ENCODE measurements at places on chromosomes 3 and 15.

DNA sequence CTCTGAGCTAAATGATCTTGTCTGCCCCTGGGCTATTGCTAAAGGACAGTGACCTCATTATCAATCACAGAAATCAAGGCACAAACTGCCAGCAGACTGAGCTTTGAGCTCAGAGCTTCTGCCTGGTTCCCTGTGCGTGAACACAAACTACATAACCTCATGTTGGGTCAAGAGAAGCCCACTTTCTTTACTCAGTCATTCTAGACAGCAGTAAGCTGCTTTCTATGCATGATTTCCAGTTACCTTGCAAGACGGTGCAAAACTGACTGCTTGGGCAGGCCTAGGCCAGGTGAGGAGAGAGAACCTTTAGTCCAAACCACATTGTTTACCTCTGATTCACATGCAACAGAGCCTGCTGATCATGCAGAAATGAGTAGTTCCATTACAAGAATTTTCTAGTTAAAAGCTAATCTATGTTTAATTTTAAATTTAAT, 75.1 kb downstream of the ARRDC4 start:
- DNase-seq: no peak

DNA sequence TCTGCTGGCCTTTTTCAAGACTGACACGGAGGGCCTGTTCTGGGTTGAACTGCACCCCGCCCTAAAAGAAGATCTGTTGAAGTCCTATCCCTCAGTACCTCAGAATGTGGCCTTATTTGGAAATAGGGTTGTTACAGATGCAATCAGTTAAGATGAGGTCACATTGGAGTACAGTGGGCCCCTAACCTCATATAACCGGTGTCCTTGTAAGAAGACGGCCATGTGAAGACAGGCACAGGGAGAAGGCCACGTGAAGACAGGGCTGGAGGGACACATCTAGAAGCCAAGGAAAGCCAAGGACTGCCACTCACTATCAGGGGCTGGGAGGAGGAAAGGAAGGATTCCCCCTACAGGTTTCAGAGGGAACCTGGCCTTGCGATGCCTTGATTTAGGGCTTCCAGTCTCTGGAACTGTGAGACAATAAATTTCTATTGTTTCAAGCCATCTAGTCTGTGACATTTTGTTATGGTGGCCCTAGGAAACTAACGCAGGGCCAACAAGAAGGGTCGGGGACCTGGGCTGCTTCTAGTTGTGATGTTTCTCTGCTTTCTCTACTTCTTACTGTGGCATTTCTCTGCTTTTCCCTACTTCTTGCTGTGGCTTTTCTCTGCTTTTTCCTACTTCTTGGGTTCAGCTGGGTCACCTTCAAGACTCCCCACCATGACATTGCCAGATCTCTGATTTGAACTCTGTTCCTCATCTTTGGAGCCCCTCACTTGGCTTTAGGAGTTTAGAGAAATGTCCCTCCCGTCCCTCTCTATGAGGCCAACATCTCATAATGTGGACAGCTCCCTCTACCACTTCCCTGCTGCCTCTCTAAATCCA, 4.8 kb upstream of the CCDC174 start:
- no peak for DNase-seq

DNA sequence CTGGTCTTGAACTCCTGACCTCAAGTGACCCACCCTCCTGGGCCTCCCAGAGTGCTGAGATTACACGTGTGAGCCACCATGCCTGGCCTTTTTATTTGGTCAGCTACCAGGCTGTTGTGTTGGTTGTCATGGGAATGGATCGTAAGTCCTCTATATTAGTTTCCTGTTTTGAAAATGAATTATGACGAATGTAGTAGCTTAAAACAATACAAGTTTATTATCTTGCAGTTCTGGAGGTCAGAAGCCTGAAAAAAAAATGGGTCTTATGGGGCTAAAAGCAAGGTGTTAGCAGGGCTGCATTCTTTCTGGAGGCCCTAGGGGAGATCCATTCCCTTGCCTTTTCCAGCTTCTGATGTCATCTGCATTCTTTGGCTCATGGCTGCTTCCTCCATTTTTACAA, 25.1 kb upstream of the HERC1 start:
- DNase-seq: no peak

GRCh38 chr3:23837691-23838090, 31.9 kb downstream of the UBE2E1 start:
- DNase-seq: no peak

GRCh38 chr3:45688194-45688881, 858 bp upstream of the SACM1L start:
- no peak for DNase-seq

- DNase-seq: no peak
These were observed 1.4 kb downstream of the CIAO2A start for GRCh38 chr15:64092075-64092820.

DNA sequence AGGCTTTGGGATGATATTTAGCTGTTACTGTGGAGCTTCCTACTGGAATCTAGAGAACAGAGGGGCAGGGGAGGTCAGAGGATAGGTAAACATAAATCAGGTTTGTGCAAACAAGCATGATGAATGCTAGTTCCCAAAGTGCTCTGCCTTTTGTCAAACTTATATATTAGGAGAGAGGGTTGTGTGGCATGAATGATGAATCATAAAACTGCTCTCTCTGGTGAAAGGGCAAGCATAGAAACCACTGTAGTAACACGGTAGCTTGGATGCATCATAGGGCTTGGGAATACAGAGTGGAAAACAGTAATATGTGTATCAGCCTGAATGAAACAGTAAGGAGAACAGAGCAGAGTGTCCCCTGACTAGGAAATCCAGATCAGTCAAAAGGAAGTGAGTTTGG, 486.7 kb downstream of the IL5RA start:
- DNase-seq: no peak

DNA sequence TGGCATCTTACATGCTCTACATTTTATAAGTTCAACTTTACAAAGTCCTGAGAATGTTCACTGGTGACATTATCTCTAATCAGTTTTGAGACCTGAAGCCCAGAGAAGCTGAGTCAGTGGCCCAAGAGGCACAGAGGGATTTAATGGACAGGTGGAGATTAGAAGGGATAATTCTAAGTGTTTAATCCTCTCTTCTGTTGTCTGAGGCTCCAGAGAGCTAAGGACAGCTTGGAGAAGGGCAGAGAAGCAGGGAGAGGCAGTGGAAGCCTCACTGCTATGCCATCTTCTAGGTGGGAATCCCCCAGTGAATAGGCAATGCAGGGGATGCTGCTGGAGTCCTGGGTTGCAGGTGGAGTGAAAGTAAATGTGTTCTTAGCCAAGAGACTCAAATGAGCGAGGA, 369.4 kb upstream of the SLCO3A1 start:
- DNase-seq: no peak

GRCh38 chr3:40847551-40847992, 322.8 kb downstream of the ZNF621 start:
- DNase-seq: no peak

GRCh38 chr15:52011711-52012144, 7.3 kb upstream of the MAPK6 start:
- no peak for DNase-seq

- no peak for DNase-seq
These were observed 35.4 kb downstream of the AADACL2 start for GRCh38 chr3:151769175-151769574.

GRCh38 chr3:60948488-60948887, 302.8 kb downstream of the FHIT start:
- no peak for DNase-seq

- no peak for DNase-seq
These were observed 29.2 kb downstream of the ILDR1 start for GRCh38 chr3:121992601-121993560.

DNA sequence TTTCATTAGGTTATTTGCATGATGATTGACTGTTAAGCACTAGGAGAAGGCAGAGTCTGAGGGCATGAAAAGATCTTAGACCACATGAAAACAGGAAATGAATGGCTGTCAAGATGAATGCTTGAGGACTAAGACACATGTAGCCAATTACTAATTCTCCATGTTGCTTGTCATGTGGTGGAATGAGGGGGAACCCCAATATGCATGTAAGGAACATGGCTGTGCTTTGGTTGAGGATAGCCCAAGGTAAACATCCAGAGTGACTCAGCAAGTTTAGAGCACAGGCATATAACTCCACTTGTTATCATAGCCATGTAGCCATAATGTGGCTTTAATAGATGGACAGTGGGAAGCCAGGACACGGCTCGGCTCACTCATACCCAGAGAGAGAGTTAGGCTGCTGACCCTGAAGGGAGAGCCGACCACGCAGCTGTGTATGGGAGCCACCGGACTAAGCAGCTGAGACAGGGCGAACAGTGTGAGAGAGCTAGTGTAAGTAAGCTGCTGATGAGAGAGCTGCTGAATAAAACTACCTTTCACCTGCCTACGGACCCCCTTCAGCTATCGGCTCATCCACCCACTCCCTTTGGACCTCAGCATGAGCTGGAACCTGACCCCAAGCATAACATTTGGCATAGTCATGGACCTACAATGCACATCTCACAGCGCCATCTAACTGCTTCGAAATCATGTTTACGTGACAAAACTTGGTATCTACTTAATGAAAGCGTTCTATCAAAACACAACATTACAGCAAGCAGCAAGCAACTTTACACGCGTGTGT, 37.6 kb downstream of the ANO10 start:
- no peak for DNase-seq

- DNase-seq: no peak
These were observed 244.4 kb downstream of the ZBTB20 start for GRCh38 chr3:114902691-114903101.

DNA sequence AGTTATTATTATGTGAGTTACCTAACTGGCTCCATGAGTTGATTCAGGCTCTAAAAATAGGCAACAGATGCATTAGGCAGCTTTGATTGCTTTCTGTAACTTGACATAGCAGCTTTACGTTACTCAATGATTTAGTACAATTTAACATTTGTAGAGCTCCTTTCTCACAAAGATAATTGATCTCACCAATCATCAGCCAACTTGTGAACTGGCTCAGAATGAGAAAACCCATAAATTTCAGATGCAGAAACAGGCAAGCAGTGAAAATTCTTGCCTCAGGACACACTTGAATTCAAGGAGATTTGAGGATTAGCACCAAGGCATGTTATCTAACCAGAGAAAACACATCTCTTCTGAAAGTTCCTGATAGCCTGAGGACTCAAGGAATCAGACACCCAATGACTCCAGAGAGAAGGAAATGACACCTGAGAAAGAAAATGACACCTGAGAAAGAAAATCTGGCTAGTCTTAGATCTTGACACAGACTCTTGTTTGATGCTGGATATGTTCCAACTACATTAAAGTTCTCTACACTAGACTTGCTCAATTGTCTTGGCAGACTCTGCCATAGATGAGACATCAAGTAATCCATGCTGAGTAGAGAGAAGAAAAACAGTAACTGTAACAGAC, 315.1 kb upstream of the CBLB start:
- no peak for DNase-seq

GRCh38 chr3:58272891-58273290, 33.2 kb upstream of the RPP14 start:
- DNase-seq: no peak

- DNase-seq: no peak
These were observed 221.6 kb upstream of the LMCD1 start for GRCh38 chr3:8279886-8280550.

- no peak for DNase-seq
These were observed at the start of gene NUP210 for GRCh38 chr3:13420045-13420830. NUP210 (minus strand) TSS chr3:13420322; CDS start chr3:13420226, 96 bp downstream.

DNA sequence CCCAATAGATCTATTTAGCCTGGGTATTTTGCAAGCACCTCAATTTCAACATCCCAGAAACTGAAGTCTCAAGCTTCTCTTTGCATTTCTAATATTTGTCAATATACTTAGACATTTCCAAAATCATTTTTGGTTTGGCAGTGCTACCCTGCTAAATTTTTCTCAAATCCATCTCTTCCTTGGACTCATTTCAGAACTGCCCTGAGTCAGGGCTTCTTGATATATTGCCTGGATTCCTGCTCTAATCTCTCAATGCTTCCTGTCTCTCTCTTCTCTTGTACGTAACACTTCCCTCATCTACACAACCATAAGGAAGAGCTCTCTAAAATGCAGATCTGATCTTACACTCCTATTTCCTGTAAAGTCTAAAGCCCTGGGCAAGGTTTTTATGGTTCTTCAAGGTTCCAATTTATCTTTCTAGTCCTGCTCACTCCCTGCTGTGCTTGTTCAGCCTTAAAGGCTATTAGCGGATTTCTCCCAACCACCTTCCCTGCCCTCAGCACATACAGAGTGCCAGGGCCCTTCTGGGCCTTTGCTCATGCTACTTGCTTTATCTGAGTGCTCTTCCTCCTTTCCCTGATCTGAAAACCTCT, 53.0 kb upstream of the MME start:
- DNase-seq: no peak

All from Right ventricle myocardium inferior (tissue), 1 donor.